ENCODE measurements at places on chromosomes 13 and 19. TPM values are rescaled to one million over a fixed set of nuclear protein-coding genes. Genes with fewer than 3 reads are reported as not detected.

Gene SLITRK6
- under 0.01 TPM for total RNA-seq

Gene DMPK
- 57.4 TPM for total RNA-seq

Gene EDNRB
- total RNA-seq: 62.6 TPM

Gene IZUMO2
- not detected for total RNA-seq

Gene ZNF112
- 9.4 TPM for total RNA-seq

Gene MCEMP1
- not detected for total RNA-seq

Gene MAMSTR
- 0.60 TPM for total RNA-seq

Gene FBXO27
- total RNA-seq: 1.9 TPM
